ENCODE measurements at places on chromosomes 12 and 14.

GRCh38 chr12:126591533-126591932, 1526.3 kb downstream of the AACS start:
- no peak for DNase-seq

- DNase-seq = no peak
Measured at GRCh38 chr14:69680297-69680696, 68.9 kb downstream of the SUSD6 start.

DNA sequence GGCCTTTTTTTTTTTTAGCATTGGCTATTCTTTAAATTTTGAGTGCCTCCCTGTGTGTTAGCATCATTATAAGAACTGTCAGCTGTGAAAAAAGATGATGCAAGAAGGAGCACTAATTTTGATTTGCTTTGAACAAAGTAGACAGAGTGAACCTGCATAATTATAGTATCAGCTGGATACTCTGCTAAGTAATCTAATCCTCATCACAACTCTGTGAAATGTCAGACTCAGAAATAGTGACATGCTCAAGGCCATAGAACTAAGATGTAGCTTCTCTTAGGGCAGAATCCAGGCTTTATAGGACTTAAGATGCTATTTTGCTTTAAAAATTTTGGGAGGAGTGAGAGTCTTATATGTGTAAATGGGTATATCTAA, 31.9 kb downstream of the FBXO34 start:
- no peak for DNase-seq

DNA sequence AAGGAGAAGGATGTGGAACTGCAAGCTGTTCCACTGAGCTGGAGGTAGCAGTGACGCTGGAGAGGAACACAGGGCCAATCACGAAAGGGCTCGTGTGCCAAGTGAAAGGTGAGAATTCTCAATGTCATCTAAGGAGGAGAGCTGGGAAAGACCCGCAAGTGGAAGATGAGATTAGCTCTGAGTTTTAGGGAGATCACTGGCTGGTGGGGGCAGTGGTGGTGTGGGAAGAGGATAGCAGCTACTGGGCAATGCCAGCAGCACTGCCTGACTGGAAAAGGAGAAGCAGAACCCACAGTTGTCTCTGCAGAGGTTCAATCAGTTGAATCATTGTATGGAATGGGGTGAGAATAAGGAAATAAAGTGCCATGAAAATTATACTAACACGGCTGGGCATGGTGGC, 27.8 kb downstream of the SLC25A47 start:
- DNase-seq = no peak

DNA sequence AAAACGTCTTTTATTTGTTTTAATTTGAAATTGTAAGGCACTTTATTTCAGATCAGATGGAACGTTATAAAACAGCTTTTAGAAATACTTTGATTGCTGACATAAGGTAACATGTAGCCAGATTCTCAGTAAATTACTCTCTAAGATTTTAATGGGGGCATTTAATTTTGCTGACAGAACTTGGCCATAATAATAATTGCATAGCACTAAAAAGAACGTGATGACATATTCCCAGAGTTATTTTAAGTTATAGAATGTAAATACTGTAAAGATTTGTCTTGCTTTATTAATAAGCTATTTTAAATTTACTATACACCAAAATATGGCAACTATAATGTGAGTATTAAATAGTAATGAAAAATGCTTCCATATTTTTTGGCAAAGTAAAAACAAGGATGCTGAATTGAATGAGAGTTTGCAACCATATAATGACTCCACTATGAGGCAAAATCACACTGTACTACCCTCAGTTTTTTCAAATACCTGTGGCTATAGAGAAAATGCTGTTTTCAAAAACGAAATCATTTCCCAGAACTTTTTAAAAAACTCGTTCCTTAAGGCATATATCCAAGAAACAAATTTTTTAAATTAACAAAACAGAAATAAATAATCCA, 876 bp downstream of the LUM start:
- DNase-seq = no peak

GRCh38 chr12:15754233-15754632, 35.0 kb downstream of the EPS8 start:
- no peak for DNase-seq

GRCh38 chr12:29552994-29553748, 55.7 kb upstream of the OVCH1 start:
- DNase-seq = no peak

DNA sequence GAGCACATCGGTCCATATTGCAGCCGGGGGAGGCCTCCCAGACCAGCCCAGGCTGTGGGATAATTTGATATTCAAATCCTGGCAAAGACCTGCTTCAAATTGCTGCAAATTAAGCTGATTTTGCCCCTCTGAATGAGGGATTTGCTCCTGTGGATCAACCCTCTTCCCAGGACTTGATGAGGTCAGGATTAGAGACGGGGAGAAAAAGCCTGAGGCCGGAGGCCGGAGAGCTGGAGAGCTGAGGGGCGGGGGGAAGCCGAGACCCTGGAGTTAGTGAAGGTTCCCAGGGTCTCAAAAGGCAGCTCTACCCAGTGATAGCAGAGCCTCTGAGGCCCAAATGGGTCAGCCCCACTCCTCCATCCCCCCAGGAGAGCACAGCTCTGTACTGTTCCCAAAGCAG, 17.5 kb upstream of the VSX2 start:
- DNase-seq = no peak

DNA sequence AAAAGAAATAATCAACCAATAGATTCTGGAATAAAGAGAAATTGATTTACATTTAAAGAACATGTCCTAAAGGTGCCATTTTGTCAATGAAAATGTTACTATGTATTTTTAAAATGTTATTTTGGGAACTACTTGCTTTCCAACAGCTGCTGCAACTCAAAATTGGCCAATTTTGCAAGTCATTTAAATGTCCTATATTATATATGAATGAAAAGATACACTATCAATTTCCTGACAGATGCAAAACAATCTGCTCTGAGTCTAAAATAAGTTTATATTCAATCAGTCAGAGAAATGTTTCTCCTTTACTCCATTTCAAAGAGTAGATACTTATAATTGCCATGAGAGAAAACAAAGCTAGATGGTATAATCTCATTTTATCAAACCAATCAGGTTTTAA, 247.2 kb downstream of the ACSS3 start:
- DNase-seq = no peak

DNA sequence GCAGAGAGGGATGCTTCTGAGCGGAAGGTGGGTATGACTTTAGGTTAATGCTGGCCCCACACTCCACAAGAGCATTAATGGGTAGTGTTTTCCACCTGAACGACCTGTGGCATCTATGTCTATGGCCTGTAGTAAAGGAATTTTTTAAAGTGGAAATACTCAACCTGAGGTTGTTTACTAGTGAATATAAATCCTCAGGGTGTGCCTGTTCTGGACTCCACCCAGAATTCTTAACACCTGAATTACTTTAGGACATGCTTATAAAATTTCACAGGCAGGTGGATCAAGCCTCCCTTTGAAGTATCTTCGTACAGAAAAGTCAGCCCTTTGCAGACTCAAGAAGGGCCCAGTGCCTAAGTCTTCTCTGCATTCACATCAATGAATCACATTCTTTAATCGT, 196.1 kb downstream of the ESR2 start:
- no peak for DNase-seq

DNA sequence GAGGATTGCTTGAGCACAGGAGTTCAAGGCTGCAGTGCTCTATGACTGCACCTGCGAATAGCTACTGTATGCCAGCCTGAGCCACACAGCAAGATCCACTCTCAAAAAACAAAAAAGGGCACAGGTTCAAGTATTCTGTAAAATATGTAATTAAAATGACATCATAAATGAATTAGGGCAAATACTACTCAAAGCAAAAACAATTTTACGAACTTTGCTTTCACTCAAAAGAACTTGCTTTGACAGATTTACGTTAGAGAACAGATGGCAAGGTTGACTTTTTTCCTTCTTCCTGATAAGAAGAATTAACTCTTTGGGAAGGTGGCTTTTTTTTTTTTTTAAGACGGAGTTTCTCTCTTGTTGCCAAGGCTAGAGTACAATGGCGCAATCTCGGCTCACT, 44.0 kb upstream of the EAPP start:
- DNase-seq = no peak

DNA sequence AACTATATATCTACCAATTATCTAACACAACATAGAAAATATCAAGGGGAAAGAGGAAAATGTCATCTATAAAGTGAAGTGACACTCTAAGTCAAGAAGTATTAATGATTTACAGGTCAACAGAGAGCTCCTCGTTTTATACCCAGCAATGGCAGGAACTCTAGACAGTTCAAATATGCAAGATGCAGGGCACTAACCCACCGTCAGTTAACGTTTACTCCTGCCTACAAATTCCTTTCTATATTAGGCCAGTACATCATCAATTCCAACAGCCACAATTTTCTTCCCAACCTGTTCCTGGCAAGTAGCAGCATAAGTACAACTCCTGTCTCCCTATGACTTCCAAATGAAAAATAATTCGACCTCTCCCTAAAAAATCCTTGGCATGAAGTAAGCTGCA, 9.0 kb upstream of the KANSL2 start:
- DNase-seq = no peak

GRCh38 chr12:104651811-104652210, 195.1 kb downstream of the CHST11 start:
- DNase-seq = no peak

DNA sequence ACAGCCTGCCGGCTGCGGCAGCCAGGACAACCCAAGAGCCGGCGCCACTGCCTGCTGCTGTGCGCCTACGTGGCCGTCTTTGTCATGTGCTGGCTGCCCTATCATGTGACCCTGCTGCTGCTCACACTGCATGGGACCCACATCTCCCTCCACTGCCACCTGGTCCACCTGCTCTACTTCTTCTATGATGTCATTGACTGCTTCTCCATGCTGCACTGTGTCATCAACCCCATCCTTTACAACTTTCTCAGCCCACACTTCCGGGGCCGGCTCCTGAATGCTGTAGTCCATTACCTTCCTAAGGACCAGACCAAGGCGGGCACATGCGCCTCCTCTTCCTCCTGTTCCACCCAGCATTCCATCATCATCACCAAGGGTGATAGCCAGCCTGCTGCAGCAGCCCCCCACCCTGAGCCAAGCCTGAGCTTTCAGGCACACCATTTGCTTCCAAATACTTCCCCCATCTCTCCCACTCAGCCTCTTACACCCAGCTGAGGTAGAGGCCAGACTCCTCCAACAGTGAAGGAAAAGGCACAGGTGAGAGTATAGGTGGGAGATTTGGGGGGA, 10.3 kb downstream of the ZBTB39 start:
- DNase-seq = no peak

- DNase-seq = no peak
Measured at GRCh38 chr14:43169722-43170121, 1337.4 kb downstream of the FSCB start.

DNA sequence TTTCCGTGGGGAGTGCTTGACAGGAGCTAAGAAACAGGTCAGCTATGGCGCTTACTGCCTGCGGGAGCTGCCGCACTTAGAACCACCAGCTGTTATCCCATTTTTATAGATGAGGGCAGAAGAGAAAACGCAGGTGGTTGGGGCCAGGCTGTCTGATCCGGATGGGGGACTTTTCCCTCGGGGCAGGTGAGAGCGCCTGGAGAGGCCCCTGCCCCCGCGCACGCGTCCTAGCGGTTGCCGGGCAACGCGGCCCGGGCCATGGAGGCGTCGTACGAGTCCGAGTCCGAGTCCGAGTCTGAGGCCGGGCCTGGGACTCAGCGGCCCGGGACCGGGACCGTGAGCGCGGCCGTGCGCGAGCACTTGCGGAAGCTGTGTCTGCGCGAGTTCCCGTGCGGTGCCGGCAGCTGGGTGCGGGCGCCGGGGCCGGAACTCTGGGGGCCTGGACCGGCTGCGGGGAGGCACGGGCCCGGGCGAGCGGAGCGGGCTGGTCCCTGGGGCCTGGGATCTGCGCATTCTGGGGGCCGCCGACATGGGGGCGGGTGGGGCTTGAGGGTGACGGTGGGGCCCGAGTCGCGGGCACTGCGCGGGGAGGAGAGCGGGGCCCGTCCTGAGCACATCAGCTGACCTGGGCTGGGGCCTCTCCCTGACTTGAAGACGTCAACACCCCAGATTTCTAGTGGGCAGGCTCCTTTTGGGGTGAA, at the start of gene LRRC43:
TSS of gene LRRC43 (plus strand) at position 237 of the 701 bp plus-strand sequence. CDS start at position 259, 22 bp downstream.
- peak; percentile 40 for DNase-seq

DNA sequence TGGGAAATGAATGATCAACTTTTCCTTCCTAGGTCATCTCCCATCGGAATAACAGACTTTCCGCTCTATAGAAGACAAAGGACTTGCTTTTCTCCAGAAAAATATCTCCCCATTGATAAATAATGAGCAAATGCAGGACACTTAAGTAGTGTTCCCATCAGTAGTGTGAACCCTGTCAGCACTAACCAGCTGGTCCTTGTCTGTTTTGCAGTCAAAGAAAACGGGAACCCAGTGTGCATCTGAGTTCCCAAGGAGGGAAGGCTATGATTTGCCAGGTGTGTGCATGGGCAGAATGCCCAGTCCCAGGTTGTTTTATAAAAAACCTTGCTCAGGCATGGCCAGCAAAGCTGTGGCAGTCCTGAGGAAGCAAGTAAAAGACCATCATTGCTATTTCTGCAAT, 256.5 kb upstream of the HMGA2 start:
- DNase-seq = no peak

GRCh38 chr14:73250781-73251500, 13.6 kb downstream of the PAPLN start:
- DNase-seq = no peak

GRCh38 chr12:26696613-26697092, 136.3 kb downstream of the ITPR2 start:
- no peak for DNase-seq

DNA sequence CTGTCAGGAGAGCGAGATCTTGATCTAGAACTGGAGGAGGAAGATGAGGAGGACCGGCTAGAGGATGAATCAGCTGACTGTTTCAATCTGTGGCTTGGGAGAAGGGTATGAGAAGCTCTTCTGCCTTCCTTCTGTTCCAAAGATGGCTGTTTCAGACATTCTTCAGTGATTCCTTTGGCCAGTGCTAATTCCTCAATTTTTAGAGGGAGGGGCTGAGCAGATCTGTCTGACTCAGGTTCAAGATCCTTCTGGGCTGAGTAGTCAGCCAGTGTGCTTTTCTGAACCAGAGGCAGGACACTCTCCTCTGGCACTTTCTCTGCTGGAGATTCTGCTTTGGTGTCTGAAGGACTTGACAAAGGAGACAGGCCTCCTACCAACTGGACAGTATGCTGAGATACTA, 15.2 kb downstream of the ACIN1 start:
- DNase-seq = no peak

- DNase-seq = no peak
Measured at GRCh38 chr14:40336846-40337245, 904.6 kb upstream of the FBXO33 start.

- no peak for DNase-seq
Measured at GRCh38 chr12:109459247-109459646, 17.9 kb downstream of the KCTD10 start.

DNA sequence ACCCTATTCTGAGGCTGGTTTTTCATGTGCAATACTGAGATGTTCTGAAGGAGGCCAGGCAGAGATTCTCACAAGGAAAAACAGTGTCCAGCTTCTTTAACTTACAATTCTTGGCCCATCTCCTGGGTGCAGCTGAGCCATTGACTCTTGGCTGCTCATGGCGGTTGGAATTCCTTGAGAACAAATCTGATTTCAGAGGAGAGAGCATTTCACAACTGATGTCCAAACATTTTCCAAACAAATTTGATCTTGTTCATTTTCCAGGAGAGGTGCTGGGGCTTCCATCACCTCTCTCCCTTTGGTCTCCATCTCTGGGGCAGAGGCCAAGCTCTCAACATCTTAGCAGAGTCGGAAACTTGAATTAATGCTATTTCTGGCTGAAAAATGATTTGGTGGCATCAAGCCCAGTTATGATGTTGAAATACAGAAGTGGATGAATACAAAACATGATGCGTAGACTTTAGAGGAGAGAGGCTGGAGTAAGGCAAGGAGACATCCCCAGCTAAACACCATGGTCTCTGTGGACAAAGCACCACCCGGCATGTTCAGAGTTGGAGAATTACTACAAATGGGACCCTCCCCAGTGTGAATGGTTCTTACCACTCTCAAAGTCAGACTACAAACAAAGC, 593.0 kb downstream of the VRK1 start:
- no peak for DNase-seq

Measured in stimulated activated naive CD8-positive, alpha-beta T cell treated with anti-CD3 and anti-CD28 coated beads, Interleukin-15, Interleukin-2, amounts not matched to agents 100 U/mL and 50 U/mL, for 24 hours (primary cell).